ENCODE measurements at places on chromosomes 13 and 19.

- no peak for DNase-seq
These were observed 25.4 kb upstream of the SCEL start for GRCh38 chr13:77510156-77510555.

DNA sequence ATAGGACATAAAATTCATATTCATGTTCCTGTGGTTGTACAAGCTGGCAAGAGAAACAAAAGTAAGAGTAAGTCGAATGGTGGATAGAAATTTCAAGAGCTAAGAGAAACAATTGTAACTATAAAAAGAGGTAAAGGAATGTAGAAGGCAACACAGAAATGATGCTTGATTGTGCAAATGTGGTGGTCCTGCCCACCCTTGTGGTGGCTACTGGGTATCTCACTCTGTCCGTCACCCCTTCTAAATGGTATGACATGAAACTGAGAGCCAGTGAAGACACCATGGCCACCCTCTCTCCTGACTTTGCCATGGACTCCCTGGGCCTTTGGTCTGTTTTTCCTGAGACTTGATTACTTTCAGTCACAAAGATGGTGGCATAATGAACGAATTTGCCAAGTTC, 925.9 kb upstream of the SLITRK6 start:
- no peak for DNase-seq

DNA sequence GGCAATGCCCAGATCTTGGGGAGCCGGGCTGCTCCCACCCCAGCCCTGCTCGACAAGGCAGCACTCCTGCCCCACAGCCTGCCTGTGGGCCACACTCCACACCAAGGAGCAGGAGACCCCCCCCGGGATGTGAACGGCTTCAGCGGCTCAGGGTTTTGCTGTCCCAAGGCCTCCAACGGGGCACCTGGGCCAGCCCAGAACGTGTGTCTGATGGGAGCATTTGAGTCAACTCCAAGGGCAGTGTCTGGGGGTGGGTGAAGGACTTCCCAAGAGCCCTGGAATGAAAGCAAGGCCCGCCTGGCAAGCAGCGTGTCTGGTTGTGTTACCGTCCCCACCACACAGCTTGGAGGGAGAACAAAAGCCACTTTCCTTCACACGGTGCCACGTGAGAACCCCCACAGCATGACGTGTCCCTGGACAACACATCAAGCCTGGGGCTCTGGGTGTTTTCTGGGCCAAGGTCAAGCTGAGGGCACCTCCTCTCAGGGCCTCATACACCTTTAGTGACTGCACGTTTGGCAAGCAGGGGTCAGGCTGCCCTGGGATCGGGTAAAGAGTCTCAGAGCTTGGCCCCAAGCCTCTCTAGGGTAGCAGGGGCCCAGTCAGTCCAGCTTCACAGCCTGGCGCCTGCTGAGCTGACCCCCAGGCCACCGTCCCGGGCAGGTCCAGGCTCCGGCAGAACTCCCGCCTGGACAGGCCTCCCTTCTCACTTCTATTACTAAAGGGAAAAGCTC, 6.0 kb downstream of the C13orf46 start:
- DNase-seq, result no peak

GRCh38 chr13:34349091-34349722, 531.3 kb downstream of the RFC3 start:
- DNase-seq, result no peak

DNA sequence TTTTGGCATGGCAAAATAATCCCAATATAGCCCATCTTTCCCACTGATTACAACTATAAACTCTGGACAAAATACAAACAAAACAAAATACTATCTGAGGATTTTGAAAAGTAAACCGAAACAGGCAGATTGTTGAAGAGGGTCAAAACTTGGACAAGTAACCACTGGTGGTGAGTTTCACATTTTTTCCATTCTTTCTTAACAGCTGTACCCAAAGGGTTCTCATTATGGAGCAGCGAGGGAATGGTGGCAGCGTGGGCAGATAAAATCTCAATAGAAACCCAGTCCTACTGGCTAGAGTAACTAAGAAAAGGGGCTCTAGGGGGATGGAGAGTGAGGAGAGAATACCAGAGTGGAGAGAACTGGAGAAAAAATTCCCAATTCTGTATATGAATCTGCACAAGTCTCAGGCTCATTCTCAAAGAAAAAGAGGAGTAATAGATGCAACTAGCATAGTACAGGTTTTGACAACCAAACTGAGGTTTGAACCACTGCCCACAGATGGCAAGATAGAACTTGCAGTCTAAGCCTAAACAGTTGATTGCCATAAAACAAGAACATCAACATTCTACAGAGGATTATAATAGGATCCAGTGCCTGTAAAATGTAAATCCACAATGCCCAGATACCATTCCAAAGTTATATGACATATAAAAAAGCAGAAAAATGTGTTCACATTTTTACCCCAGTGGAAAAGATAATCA, 284.5 kb downstream of the KCNRG start:
- DNase-seq, result no peak

DNA sequence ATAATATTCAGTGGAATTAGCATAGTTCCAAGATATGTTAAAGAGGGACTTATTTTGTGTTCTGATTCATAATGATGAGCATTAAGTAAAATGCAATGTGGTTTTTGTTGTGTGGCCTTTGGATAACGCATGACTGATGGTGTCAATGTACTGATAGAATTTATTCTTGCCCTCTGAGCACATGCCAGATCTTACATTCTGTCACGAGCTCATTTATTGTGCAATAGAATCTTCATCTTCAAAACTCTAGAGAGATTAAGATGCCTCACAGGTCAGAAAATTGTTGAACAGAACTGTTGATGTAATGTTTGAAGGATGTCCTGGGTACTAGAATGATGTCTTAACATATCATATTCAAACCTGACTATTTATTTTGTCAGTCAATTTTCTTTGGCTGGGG, 148.0 kb upstream of the HTR2A start:
- no peak for DNase-seq

- DNase-seq, result no peak
These were observed 114.1 kb downstream of the TNFSF13B start for GRCh38 chr13:108383667-108384066.

DNA sequence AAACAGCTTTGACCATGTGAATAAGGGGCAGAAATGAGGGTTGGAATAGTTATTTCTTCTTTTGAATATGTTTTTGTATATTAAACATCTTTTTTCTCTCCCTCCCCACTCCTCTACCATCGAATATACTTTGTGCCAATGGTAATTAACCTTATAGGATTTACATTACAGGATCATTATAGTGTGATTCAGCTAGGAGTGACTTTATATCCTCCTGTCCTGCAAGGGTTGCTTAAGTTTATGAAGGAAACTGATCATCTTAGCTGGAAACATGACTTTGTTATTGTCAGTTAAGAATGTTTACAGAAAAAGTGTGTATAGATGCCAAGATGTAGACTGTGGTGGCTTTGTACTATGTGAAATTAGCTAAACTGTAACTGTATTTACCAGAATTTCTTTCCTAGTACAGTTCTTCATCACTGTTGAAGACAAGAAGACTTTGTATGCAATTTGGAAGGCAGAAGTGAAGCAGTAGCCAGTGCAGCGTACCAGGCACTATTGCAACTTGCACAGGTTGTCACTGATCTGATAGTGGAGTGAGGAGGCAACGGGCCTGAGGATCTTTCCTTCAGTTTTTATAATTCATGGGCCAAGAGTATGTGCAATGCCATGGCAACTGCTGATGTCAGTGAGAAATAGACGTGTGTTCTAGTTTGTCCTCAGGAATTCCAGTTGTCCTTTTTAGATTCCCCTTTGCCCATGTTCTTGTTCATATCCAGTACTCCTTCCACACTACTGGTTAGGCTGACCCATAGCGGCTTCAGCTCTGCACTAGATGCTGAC, 8.2 kb upstream of the PAN3 start:
- no peak for DNase-seq

DNA sequence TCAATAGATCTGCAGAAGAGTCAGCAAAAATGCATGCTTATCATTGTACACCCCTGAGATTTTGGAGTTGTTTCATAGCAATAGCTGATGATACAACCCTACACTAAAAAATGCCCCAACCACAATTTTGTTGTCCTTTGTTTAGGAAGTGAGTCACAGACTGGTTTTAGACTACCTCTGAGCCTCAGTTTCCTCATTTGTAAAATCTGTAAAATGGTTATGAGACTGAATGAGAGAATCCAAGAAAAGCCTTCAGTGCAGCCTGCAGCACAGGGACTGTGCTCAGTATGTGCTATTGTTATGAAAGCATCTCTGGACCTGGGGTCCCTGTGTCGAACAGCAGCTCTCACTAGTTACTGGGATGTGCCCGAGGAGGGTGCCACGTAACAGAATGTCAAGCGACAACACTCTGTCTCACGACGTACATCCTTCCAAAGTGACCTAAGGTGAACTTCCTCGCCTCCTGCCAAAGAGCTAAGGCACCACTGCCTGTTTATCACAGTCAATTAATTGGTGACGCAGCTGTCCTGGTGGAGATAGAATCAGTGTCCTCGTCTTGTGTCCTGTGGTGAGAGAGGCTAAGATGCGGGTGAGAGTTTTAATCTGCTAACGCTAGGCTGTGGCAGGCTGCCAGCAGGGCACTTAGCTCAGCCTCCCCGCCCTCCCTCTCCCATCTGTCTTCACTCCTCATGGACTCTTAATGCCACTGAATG, 18.1 kb downstream of the DHRS12 start:
- peak; percentile 93 for DNase-seq

GRCh38 chr19:18675779-18676178, 7.7 kb upstream of the CRTC1 start:
- peak; percentile 23 for DNase-seq

- no peak for DNase-seq
These were observed 7.6 kb downstream of the SIRT2 start for GRCh38 chr19:38891771-38892170.

DNA sequence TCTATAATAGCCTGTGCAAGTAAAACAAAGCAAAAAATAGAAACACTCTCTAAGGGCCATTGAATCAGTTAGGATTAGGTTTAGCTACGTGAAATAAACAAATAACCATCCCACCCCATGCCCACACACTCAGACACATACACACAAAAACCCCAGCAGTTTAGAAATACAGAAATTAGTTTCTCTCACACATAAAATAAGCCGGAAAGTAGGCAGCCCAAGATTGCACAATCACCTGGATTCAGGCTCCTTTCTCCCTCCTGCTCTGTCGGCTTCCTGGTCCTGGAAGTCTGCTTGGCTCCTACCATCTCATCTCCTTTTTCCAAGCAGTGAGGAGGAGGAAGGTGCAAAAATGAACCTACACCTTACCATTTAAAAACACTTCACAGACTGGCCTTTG, 22.6 kb upstream of the USP12 start:
- no peak for DNase-seq

DNA sequence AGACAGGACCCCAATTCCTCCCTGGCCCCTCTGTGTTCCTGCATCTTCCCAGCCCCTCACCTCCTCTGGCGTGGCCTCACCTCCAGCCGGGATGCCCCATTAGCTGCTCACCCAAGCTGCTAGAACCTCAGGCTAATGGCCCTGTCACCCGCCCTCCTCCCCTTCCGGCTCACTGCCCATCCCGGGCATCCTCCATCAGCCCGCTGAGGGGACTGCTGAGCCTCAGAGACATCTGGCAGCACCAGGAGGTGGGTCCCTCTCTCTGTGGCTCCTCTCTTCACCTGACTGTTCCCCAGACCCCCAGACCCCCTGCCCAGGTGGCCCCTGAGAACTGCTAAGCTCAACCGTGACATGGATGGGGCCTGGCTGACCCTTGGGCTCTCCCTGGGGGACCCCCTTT, 2.9 kb downstream of the FFAR1 start:
- DNase-seq, result no peak

- DNase-seq, result no peak
These were observed 58.1 kb downstream of the MBD3L1 start for GRCh38 chr19:8890260-8890659.

DNA sequence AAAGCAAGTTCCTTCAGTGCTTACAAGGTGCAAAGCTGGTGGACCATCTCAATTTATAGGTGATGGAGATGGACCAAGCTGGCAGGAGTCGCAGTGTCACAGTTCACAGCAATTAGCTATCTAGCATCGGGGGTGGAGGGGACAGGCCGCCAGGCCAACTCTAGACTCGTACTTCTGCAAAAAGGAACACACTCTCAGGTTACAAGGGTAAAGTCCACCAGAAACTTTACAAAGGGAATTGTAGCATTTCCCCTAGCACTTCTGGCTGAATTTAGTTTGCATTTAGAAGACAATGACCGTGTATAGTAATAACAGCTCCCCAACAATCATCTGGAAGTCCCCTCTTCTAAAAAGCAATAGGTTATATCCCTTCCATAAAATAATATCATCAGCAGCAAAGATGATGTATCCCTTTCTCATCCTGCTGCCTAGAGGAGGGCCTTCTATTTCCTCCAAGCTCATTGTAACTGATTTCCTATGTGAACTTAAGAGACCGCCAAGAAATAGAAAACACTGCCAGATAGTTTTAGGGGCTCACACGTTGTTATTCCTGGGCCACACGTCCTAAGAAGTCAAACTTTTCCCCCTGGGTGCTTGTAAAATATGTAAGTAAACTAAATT, 8.5 kb upstream of the DOCK9 start:
- DNase-seq, result peak; percentile 10

- DNase-seq, result no peak
These were observed 3.0 kb downstream of the BEST2 start for GRCh38 chr19:12754465-12755196.

DNA sequence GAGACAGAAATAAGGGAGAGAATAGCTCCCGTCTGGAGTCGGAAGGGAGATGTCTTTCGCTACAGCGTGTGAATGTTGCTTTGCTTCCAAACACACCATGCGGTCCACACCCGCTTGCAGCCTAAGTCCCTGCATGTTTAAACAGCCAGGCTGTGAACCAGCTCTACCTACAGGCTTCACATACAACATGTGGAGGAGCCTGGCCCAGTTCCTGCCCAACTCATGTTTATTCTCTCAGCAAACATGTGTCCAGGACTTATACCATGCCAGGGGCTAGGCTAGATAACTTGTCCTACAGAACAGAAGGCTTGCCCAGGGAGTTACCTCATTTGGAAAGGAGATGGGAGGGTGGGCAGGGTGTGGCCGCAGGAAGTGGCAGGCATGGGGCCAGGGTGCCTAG, 181.5 kb downstream of the FOXO1 start:
- no peak for DNase-seq

- peak; percentile 74 for DNase-seq
These were observed 18.7 kb downstream of the CACNG7 start for GRCh38 chr19:53927739-53928138.

DNA sequence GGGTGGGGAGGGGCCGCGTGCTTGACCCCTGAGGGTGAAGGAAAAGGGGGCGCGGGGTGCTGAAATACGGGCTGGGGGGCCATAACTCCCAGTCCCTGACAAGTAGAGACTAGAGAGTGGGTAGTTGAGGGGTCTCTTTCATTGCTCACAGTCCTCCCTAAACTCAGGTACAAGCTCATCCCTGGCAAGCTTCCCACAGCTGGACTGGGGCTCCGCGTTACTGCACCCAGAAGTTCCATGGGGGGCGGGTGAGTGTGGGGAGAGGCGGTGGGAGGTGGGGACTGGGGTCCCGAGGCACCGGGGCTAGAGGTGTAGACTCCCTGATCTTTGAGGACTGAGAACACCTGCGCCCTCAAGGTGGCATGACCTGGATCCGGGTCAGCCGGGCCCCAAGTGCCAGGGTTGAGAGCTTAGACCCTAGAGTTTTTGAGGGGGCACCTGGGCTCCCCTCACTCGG, 1.3 kb downstream of the ETV2 start:
- no peak for DNase-seq

Data from OCI-M1 (cell line).